ENCODE measurements at places on chromosomes 5 and 9.

DNA sequence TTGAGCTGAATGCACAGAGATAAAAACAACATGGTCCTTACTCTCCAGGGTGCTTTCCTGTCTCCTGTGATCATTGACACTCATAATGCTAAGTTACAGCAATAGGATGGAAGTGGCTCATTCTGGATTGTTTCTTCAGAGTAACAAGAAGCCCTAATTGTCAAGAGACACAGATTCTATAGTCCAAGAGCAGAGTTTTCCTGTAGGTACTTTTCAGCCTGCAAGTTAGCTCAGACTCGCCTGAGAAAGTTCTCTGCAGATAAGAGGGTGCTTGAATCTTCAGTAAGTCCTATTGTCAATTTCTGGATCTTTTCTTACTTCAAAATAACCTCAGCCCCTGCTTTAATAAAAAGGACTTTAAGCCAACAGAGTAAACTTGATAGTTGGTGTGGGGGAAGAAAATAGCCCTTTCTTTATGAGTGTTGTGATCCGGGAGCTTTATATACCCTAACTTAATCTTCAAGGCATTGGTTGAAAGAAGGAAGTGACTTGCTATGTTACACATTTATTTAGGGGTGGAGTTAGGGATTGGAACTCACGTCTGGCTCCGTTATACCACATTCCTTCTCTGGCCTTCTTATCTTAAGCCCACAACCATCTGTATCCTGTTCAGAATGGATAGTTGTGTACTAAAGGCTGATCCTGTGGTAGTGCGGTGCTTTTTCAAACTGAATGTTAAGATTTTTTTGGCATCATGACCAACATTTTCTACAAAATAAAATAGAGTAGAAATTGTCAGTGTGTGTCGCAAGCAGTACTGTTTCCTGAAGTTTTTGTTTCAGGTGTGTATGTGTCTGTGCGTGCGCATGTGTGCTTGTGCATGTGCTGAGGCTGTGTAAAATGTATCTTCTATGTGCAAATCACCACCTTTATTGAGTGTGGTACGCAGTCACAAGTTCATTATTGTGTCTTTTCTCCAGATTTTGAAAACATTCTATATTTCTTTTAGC, 173.9 kb downstream of the WDR70 start:
- no peak for ATAC-seq

GRCh38 chr9:92001244-92001643, 51.2 kb upstream of the ROR2 start:
- no peak for ATAC-seq

GRCh38 chr5:132901730-132902129, 28.3 kb downstream of the LEAP2 start:
- no peak for ATAC-seq

DNA sequence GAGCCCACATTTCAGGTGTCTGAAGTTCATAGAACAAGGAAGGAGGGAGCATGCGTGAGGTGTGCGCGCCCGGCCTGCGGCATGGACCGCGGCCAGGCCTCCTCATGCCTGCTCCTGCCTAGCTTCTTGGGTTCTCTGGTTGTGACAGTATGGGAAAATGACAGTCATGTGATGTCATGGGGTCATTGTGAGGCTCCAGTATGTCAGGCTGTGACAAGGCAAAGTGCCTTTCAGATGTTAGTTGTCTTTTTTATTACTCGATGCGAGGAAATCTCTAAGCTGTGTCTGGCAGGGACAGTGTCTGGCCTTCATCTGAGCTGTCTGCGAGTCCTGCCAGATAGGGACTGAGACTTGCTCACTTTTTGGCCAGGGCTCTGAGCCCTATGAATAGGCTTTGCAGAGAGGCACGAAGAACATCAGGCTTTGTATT, 13.3 kb downstream of the UCK1 start:
- no peak for ATAC-seq

DNA sequence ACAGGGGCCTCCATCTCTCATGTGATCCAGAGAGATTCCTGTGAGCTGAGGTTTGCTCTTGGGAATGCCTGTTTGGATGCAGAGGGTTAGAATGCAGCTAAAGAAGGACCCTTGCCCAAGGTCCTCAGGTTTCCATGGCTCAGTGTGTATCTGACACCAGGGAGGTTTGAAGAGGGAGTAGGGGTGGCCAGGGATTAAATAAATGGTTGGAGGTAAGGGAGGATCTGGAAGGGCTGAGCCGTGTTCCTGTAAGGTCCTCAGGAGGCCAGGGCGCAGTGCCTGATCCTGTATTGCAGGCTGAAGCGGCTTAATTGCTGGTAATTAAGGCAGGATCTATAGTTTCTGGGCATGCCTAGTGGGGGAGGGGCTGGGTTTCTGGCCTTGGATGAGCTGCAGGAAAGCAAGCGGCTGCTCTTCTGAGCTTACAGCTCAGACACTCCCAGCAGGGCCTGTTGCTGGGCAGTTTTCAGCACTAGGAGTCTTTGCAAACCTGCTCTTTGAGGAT, 41.5 kb upstream of the MAP1B start:
- ATAC-seq = no peak

GRCh38 chr9:136012651-136013050, 51.5 kb upstream of the UBAC1 start:
- no peak for ATAC-seq

DNA sequence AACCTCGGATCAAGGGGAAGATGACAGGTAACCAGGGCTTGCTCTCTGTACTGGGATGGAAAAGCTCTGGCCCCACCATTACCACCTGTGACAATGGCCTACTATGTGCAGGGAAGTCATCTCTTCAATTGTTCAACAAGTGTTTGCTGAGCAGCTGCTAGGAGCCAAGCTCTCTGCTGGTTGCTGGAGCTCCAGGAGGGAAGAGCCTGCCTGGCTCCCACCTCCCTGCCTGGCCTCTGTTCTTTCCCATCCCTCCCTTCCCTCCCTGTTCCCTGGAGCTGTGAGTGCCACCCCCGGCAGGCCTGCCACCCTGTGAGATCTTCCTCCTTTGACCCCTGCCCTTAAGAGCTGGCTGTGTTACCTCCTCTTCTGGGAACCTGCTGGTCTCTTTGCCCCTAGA, 59.7 kb upstream of the IER5L start:
- no peak for ATAC-seq

DNA sequence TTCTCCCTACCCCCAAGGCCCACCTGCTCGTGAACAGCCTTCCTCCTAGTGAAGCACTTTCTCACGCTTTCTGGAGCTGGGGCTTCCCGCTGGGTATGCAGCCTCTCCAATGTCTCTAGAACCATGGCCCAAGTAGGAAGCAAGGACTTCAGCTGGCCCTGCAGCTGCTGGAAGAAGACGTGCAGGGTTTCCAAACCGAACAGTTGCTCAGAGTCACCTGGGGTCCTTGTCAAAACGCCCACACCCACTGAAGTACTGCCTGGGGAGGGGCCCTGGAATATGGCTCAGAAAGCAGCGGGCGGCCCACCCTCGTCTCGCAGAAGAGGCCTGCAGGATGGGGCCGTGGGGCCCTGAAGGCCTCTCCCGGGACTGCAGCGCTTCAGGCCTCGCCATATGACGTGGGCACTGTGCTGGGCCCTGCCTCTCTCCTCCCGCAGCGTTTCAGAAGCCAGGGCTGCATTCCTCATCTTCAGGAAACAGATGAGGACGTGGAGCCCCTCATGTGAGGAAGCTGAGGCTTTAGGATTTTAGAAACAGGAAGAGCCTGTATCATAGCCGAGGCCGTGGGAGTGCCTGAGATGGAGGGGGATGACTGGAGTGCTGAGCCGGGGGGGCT, 116.0 kb upstream of the LMX1B start:
- ATAC-seq = no peak

DNA sequence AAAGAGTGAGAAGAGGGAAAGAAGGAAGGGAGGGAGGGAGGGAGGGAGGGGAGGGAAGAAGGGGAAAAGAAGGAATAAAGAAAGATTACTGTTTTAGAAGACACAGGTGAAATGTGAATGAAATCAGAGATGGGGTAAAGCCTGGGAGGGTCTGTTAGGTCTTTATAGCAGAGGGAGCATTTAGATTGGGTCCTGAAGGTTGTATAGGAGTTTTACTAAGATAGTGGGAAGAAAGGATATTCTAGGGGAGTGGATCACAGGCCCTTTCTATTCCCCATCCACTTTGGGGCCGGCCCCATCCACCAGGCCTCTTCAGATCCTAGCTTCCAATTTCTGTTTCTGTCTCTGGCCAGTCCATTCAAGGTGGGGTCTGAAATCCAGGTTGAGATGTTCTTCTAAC, 35.5 kb downstream of the C9orf50 start:
- ATAC-seq = no peak

DNA sequence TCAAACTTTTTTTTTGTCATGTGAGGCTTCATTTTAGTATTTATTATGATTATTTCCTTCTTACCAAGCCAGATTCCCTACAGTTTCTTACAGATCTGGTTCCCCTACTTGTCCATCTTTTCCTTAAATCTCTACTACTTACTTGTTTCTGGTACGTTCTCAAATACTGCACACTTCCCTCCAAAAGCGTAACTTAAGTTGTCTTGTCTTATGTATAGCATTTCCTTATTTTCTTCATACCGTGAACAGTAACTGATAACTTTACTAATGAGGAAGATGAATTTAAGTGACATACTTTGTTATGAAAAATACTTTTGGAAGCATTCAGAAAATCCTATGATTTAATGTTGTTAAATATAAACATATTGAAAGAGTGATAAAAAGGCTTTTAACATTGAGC, 67.3 kb downstream of the PARP8 start:
- ATAC-seq = no peak
